EL (cell line): ENCODE measurements at places on chromosomes 12 and 14.

DNA sequence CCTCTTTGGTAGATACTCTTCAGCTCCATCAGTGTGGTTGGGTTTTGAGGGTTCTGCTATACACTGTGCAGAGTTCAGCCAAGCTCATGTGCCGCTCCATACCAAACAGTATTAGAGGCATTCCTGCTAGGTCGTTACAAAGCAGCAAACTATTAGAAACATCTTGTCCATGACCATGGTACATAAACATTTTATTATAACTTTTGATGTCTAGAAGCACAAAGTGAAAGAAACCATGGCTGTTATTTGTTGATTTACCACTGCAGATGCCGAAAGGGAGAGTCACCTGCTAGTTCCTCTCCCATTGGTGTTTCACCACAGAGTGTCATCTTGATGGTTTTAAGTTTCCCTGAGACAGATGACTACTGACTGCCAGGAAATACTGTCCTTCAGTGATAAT is 242.0 kb downstream of the ADAMTS20 start:
- peak; percentile 95 for DNase-seq

GRCh38 chr14:23930742-23931141 is 22.8 kb upstream of the DHRS4 start:
- peak; percentile 26 for DNase-seq

GRCh38 chr12:1875608-1876007 is 42.8 kb downstream of the CACNA2D4 start:
- no peak for DNase-seq

- DNase-seq, result peak; percentile 20
Measured at GRCh38 chr12:94649349-94650142, 811 bp downstream of the TMCC3 start.

GRCh38 chr12:9698681-9699080 is 29.2 kb downstream of the CLEC2D start:
- no peak for DNase-seq

- DNase-seq, result no peak
Measured at GRCh38 chr12:80299219-80299618, 144.8 kb upstream of the PTPRQ start.

DNA sequence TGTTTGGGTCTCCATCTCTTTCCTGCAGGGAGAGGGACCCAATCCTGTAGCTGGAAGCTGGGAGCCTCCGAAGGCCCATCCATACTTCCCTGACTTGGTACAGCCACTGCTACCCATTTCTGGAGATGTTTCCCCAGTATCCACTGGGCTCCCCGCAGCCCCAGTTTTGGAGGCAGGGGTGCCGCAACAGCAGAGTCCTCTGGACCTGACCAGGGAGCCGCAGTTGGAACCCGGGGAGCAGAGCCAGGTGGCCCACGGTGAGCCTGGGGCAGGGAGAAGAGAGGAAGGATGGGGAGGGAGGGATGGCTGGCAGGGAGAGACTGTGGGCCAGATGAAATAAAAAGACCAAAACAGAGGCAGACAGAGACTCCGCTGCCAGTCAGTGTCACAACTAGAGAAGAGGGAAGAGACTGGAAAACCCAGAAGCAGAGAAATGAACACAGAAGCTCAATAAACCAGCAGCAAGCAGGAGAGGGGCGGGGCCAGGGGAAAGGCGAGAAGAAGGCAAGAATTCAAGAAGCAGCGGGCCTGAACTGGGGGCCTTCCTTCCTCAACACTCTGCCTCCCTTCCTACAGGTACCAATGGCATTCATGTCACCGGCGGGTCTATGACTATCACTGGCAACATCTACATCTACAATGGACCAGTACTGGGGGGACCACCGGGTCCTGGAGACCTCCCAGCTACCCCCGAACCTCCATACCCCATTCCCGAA is 6.3 kb downstream of the LTBR start:
- no peak for DNase-seq
